ENCODE measurements at places on chromosomes 12 and 14.
A peak's percentile ranks its signal among the peaks of the same experiment; 100 is the strongest.

DNA sequence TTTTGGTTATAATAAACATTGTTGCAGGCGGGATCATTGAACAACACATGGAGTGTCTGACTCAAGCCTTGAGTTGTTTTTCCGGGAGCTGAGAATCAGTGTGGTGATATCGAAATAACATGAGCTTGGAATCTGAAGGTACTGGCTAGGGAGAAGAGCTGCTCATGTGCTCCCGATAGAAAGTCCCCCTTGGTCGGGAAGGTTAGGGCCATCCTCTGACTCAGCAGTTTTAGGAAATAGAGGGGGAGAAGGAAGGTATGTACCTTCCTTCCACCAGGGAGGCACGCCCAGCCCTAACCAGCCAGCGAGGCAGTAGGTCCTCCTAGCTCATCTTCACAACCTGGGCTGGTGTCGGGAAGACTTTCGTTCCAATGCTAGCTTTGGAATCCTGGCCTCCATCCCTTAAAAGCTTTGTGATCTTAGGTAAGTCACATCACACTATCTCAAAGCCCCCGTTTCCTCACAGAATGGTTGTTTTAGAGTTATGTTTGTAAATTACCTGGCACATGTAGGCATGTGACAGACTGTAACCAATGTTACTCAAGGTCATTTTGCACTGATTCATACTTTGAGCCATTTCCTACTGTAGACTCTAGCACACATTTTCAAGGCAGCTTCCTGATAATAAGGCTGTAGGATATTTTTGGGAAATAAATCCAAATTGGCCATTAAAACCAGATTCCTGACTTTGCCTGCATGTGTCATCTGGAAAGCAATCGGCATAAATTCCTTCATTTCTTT, 1.9 kb upstream of the RAB35 start:
- H3K4me1 ChIP-seq = peaks cover 47% of the 10 kb centered on the region
- DNase-seq = no peak
- no peaks in the 10 kb centered on the region for H3K36me3 ChIP-seq
- peak overlapping the region; percentile 84 for H3K4me3 ChIP-seq

GRCh38 chr14:95548328-95548929, 13.6 kb downstream of the GLRX5 start:
- H3K27ac ChIP-seq = peak overlapping the region; percentile 81
- no peaks in the 10 kb centered on the region for H3K27me3 ChIP-seq

DNA sequence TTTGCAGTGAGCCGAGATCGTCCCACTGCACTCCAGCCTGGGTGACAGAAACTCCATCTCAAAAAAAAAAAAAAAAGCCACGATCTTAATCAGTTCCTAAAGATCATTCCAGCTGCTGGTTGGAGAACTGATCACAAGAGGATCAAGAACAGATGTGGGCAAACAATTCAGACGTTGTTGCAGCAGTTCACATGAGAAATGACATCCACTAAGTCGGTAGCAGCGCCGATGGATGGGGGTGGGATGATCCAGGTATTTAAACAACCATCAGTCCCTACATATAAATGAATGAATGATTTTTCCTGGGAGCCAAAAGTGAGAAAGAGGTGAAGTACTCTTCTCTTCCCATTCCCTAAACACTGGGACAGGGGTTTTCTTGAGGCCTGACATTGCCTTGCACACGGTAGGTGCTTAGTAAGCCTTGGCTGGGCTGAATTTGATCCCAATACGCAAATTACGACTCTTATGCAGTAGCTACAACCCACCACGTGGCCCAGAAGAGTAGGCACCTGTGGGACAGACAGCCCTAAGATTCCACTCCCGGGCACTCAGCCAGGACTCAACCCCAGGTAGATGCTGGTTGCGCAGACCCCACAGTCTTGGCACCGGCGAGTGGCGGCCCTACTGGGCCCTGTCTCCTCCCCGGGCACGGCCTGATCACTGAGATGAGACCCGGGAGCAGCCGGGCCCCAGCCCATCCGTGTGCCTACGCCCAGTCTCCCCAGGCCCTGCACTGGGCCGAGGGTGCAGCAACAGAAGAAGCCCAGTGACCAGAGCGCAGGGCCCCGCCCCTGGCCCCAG, 565 bp downstream of the SPRYD3 start:
- H3K4me1 ChIP-seq = peaks cover 26% of the 10 kb centered on the region
- peak overlapping the region; percentile 88 for H3K4me3 ChIP-seq
- H3K36me3 ChIP-seq = peaks cover 22% of the 10 kb centered on the region
- H3K27ac ChIP-seq = peak overlapping the region; percentile 97

- no peak overlapping the region for H3K4me3 ChIP-seq
- H3K27ac ChIP-seq = no peak overlapping the region
- DNase-seq = no peak
- no peaks in the 10 kb centered on the region for H3K4me1 ChIP-seq
These were observed 86.3 kb downstream of the EML5 start for GRCh38 chr14:88706425-88706824.

- H3K27ac ChIP-seq = no peak overlapping the region
- no peak for DNase-seq
- H3K4me3 ChIP-seq = no peak overlapping the region
- H3K27me3 ChIP-seq = no peaks in the 10 kb centered on the region
These were observed 140.8 kb downstream of the TTC7B start for GRCh38 chr14:90675399-90675798.

DNA sequence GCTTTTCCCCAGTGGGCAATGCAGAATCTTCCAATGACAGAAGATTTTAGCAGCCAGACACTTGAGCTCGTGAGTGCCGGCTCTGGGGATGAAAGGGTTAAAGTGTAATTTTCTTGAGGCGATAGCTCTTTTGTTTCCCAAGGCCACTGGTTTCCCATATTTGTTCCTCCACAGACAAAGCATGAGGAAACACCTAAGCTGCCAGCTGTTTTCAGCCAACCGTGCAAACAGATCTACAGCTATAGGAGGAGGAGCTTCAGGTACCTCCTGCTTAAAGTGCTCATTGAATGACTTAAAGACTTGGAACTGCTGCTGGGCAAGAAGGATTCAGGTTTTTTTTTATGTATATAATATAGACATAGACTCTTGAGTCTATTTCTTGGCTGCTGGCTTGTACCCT, 1311.5 kb downstream of the TMEM121 start:
- H3K4me3 ChIP-seq = no peak overlapping the region
- H3K4me1 ChIP-seq = no peaks in the 10 kb centered on the region
- no peaks in the 10 kb centered on the region for H3K36me3 ChIP-seq
- no peak for DNase-seq
- no peak overlapping the region for H3K27ac ChIP-seq
- H3K27me3 ChIP-seq = no peaks in the 10 kb centered on the region

GRCh38 chr12:120762086-120762485, 36.5 kb downstream of the ACADS start:
- H3K27ac ChIP-seq = peak overlapping the region; percentile 90
- peaks cover 36% of the 10 kb centered on the region for H3K36me3 ChIP-seq
- no peaks in the 10 kb centered on the region for H3K27me3 ChIP-seq

DNA sequence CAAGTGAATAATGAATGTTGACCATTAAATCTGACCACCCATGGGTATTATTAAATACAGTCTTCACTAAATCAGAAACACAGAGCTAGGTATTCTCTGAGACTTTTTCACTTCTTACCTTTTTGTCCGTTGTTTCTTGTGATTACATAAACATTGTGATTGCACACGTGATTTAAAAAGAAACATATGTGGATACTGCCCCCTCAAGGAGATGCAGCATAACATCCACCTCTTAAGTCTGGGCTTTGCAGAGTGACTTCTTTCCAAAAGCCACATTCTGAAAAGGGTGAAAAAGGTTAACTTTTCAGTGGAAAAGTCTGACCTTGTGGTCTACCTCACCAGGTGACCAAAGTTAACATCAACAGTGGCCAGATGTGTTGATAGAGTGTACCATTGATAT, 185.5 kb upstream of the FAR2 start:
- H3K27me3 ChIP-seq = no peaks in the 10 kb centered on the region
- H3K27ac ChIP-seq = no peak overlapping the region
- no peak for DNase-seq
- H3K4me1 ChIP-seq = peaks cover 24% of the 10 kb centered on the region

DNA sequence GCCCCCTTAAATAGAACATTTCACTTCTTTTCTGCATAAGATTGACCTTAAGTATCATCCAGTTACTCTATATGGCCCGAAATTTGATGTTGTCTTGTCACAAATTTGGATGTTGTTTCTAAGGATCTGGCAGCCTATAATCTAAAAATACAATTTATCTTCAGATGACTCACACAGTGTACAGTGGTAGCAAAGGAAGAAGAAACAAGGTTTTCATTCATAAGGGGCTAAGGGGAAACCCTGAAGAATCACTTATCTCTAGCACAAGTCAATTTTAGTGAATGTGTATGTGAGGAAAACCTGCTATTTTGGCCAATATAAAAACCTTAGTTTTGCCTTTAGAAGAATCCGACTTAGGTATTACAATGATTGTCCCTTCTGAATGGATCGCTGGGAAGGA, 606.3 kb upstream of the LRFN5 start:
- peaks cover 1% of the 10 kb centered on the region for H3K36me3 ChIP-seq
- no peaks in the 10 kb centered on the region for H3K4me1 ChIP-seq
- no peak for DNase-seq
- no peak overlapping the region for H3K4me3 ChIP-seq

- DNase-seq = no peak
- H3K27me3 ChIP-seq = peaks cover 10% of the 10 kb centered on the region
- peaks cover 4% of the 10 kb centered on the region for H3K4me1 ChIP-seq
These were observed 53.6 kb downstream of the EIF2S3B start for GRCh38 chr12:10559244-10559643.

DNA sequence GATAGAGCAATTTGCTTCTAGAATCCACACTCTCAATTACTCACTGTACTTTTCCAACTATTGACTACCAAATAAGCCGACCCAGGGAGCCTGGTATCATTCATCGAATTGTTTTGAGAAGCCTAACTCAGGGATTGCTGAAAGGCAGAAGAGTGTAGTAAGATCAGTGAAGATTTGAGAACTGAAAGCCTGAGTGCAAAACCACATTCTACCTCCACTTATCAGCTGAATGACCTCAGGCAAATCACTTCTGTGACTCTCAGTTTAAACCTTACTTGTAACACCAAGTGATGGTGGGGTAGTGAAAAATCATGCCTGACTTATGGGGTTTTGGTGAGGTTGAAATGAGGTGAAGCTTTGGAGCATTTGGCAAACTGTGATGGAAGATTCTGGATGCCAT, 126.1 kb upstream of the MAX start:
- no peaks in the 10 kb centered on the region for H3K36me3 ChIP-seq
- H3K27me3 ChIP-seq = no peaks in the 10 kb centered on the region
- no peak overlapping the region for H3K4me3 ChIP-seq
- peaks cover 25% of the 10 kb centered on the region for H3K4me1 ChIP-seq
- no peak for DNase-seq

DNA sequence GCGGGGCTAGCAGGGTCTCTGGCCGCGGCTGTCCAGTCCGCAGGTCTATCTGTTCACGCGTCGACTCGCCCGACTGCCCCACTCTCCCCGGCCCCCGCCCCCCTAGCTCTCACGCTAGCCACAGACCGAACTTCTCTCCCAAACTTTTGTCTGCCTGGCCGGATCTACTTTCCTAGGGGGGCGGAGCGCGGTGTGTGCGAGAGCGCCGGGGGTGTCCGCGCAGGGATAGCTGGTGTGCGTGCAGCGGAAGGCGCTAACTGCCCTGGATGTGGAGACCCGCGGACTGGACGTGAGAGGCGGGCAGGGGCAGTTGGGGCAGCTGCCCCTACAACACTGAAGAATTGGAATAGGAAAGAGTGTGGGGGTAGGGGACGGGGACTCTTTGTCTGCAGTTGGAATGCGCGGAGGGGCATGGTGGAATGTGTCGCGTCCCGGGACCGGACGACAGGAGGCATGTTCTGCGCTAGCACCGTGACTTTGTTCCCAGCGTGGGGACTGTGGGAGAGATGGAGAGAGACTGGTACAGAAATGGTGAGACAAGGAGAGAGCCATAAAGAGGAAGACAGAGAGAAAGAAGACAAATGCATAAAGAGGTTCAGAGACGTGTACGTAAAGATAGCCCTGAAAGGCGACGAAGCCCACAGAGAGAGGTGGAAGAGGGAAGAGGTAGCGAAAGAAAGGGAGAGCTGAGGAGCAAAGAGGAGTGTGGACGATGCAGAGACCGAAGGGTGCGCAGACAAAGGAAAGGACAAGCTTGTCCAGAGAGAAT, at the start of gene AJUBA:
TSS of gene AJUBA (minus strand) at position 75 of the 769 bp plus-strand sequence. CDS start 285 bp downstream, outside the sequence.
- H3K27ac ChIP-seq = peak within 1 kb of the TSS; percentile 83
- no peak within 1 kb of the TSS for H3K4me3 ChIP-seq
- H3K36me3 ChIP-seq = peaks cover 5% of the 10 kb centered on the region
- no peaks in the 10 kb centered on the region for H3K27me3 ChIP-seq

DNA sequence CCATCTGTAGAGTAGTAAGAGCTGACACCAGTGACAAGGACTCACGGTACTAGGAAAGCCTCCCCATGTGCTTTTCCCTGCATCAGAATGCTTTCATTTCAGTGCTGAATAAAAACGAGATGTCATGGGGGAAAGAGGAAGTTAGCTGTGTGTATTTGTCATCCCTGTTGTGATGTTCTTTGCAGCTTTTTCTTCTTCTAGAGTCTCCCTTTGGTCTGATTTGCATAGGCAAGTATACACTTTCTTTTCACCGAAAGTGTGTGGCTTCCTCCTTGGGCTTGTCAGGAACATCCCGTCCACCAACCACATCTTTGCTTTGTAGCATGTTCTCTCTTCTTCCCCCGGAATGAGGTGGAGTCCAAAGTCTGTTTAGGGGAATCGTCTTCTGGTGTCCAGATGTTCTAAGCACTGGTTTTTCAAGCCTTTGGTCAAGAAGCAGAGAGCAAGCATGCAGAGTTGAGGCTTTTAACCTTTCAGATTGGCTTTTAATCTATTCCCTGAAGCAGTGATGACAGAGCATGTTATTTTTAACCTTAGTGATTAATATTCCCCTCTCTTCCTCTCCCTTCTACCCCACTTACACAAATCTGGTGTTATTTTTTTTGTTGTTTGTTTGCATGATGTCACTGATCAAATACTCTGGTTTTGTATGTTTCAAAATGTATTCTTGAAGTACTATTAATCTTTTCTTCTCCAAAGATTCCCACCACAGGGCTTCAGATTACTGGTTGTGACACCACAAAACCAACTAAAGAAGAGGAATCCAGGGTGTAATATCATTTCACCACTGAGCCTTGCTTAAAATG, 163.4 kb downstream of the SAMD4A start:
- H3K4me1 ChIP-seq = peaks cover 32% of the 10 kb centered on the region
- H3K4me3 ChIP-seq = peak overlapping the region; percentile 73
- no peaks in the 10 kb centered on the region for H3K36me3 ChIP-seq
- no peaks in the 10 kb centered on the region for H3K27me3 ChIP-seq
- peak; percentile 19 for DNase-seq

GRCh38 chr14:96688629-96689028, 108.6 kb upstream of the VRK1 start:
- H3K27me3 ChIP-seq = no peaks in the 10 kb centered on the region
- no peaks in the 10 kb centered on the region for H3K36me3 ChIP-seq
- no peak overlapping the region for H3K4me3 ChIP-seq
- no peak overlapping the region for H3K27ac ChIP-seq

- no peak overlapping the region for H3K27ac ChIP-seq
- peaks cover 31% of the 10 kb centered on the region for H3K27me3 ChIP-seq
- H3K4me1 ChIP-seq = no peaks in the 10 kb centered on the region
- H3K36me3 ChIP-seq = no peaks in the 10 kb centered on the region
- H3K4me3 ChIP-seq = no peak overlapping the region
These were observed 170.9 kb downstream of the SEC23A start for GRCh38 chr14:38931969-38932652.

- no peak overlapping the region for H3K4me3 ChIP-seq
- no peak overlapping the region for H3K27ac ChIP-seq
- no peaks in the 10 kb centered on the region for H3K36me3 ChIP-seq
- no peaks in the 10 kb centered on the region for H3K27me3 ChIP-seq
- H3K4me1 ChIP-seq = peaks cover 26% of the 10 kb centered on the region
These were observed 115.7 kb downstream of the PTPRQ start for GRCh38 chr12:80559766-80560165.
